ENCODE measurements at places on chromosomes 16 and 17. TPM values are rescaled to one million over a fixed set of nuclear protein-coding genes. Genes with fewer than 3 reads are reported as not detected.

DNA sequence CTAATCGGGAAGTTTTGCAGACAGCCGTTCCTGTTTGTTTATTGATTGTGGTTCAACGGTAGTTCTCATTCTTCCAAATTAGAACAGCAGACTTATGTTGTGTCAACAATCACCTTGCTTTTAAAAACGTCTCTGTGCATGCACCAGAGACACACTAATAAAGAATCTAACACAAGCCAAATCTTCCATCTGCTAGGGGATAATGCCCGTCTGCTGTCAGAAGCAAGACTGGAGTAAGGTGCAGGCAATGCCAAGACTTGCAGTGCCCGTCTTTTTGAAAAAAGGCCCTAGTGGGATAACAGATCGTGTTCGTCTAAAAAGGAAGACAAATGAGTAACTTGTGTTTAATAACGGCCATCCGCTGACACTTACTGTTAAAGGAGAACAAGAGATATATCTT, 158.4 kb downstream of the KCNJ2 start:
- H3K4me3 ChIP-seq: no peak overlapping the region
- no peak overlapping the region for H3K27ac ChIP-seq

GLG1 gene
- total RNA-seq: 117 TPM

GRCh38 chr17:3553419-3554401, 3.9 kb downstream of the TRPV3 start:
- H3K4me3 ChIP-seq: no peak overlapping the region
- no peaks in the 10 kb centered on the region for H3K36me3 ChIP-seq
- H3K27me3 ChIP-seq: no peaks in the 10 kb centered on the region
- no peak overlapping the region for H3K27ac ChIP-seq
- DNase-seq: no peak
- H3K4me1 ChIP-seq: peaks cover 21% of the 10 kb centered on the region

DNA sequence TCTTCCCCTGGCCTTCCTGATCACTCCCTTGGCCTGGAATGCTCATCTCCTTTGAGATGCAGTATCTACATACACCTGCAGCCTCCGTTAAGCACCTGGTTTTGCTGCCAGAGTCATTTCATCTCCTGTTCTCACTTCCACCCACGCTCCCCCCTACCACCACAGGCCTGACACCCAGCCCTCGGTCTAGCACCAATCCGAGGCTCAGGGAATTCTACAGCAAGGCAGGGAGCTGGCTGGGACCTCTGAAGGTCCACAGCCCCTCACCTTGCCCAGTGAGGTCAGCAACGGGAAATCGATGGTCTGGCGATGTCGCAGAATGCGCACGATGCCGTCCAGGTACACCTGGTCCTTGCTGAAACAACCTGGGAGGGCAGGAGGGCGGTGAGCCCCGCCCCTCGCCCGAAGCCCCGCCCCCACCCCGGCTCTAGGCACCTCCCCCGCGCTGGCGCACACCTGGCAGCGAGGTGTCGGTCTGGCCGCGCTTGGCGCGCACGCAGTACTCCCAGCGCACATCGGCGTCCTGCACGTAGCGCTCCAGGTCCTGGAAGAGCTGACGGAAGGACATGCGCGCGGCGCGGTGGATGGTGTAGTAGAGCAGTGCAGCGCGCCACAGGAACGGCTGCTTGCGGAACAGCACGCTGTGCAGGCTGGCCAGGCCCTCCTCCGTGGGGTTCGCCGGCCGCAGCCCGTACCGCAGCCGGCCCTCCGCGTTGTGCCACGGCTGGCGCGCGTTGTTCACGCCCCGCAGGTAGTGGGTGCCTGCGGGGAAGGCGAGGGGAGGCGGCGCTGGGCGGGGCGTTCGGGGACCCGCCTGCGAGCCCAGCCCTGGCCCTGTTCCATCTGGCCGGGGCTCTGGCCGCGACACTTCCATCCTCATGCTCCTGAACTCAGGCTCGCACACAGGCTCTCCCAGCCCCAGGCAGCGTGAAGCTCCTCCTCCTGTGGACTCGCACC, 5.7 kb downstream of the MATCAP1 start:
- peak overlapping the region; percentile 48 for H3K27ac ChIP-seq
- peaks cover 46% of the 10 kb centered on the region for H3K4me1 ChIP-seq
- H3K36me3 ChIP-seq: no peaks in the 10 kb centered on the region
- peak; percentile 92 for DNase-seq
- peak overlapping the region; percentile 72 for H3K4me3 ChIP-seq
- no peaks in the 10 kb centered on the region for H3K27me3 ChIP-seq

DNA sequence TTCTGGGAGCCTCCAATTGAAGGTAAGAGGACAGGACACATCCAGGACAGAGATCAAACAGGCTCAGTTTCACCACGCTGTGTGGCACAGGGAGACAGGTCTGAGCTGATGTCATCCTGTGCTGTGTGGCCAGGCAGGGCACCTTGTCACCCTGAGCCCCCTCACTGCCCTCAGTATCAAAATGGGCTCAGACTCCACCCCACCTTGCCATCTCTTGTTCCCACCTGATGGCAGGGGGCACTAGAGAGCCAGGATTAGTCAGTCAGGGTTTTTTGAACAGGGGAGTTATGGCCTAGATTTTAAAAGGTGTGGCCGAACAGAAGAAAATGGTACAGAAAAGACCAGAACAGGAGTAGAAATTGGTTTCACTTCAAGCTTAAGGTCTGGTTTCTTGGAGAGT, 2.6 kb downstream of the KAT2A start:
- no peak overlapping the region for H3K4me3 ChIP-seq
- no peaks in the 10 kb centered on the region for H3K36me3 ChIP-seq
- DNase-seq: no peak
- no peak overlapping the region for H3K27ac ChIP-seq

DNA sequence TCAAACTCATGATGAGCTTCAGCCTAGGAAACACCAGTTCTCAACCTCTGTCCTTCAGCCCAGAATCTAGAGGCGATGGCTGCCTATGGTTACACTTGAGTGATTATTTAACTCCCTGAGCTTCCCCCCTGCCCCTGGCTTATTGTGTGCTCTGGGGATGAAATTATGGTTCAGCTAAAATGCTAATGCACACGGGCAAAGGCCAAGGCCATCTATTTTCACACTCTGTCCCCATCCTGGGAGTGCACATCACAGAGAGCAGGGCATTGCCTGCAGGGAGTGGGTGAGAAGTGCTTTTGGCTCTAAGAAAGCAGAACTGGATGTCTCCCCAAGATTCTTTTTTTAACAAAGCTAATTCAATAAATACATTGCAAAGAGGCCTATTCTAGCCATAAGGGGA, 21.6 kb upstream of the CACNG5 start:
- H3K27me3 ChIP-seq: peaks cover 56% of the 10 kb centered on the region
- H3K36me3 ChIP-seq: no peaks in the 10 kb centered on the region
- no peak for DNase-seq

DNA sequence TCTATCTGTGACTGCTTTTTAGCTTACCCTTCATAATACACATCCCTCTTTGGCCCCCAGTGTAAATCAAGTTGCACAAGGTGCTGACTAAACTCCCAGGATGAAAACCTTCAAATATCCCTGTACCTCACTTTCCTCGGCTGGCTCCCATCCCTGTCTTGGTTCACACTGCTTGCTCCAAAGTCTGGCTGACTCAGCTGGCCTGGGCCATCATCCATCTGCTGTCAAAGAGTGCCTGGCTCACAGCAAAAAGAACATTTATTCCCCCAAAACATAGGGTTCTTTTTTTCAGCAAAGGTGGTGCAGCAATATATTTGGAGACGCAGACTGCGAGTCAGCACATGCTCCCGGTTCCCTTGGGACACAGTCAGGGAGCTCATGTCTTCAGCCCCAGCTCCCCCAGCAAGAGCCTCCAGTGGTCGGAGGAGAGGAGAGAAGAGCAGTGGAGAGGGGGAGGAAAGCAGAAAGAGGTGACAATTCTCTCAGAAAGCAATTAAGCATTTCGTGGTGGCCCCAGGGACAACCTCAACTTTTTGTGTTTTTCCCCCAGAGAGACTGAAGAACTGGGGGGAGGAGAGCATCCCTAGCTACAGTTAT, 26.1 kb downstream of the GPR142 start:
- DNase-seq: no peak
- no peaks in the 10 kb centered on the region for H3K36me3 ChIP-seq
- H3K27me3 ChIP-seq: no peaks in the 10 kb centered on the region
- H3K27ac ChIP-seq: no peak overlapping the region
- peaks cover 12% of the 10 kb centered on the region for H3K4me1 ChIP-seq
- no peak overlapping the region for H3K4me3 ChIP-seq

All from PC-9 (cell line).